ENCODE measurements at places on chromosomes 5 and 9.

- DNase-seq, result peak; percentile 71
These were observed 3.3 kb upstream of the TMEM141 start for GRCh38 chr9:136787690-136788400.

GRCh38 chr5:132321109-132321721 lies 27.0 kb downstream of the SLC22A4 start:
- DNase-seq, result no peak

- no peak for DNase-seq
These were observed 50.2 kb upstream of the ZFAND5 start for GRCh38 chr9:72415163-72415562.

DNA sequence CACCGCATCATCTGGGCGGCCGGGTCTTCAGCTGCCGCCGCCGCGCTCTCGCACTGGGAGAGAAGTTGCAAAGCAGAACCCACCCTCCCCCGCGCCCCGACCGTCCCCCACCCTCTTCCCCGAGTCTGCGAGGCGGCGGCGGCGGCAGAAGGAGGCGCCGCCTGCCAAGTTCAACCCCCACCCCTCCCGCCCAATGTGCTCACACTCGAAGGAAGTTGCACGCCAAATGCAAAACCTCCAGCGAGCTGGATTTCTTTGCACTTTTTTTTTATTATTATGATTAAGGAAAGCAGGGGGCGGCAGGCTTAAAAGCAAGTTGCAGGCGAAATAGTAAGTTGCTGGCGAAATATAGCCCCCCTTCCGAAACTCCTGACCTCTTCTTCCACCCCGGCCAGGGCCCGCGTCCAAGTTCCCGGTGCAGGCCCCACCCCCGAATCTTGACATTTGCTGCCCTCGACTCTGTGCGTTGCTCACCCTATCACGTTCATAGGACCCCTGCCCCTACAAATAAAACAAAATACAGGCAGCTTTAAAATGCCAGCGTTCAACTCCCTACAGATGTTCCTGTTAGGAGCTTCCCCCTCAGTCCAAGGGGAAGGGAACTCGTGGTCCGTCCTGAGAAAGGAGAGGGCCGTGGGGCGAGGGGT lies 1.1 kb upstream of the NR3C1 start:
- peak; percentile 90 for DNase-seq

GRCh38 chr5:76082772-76083554 lies at the start of gene SV2C:
SV2C (plus strand) TSS chr5:76083383; CDS start chr5:76131751, 48,368 bp downstream.
- peak; percentile 26 for DNase-seq

DNA sequence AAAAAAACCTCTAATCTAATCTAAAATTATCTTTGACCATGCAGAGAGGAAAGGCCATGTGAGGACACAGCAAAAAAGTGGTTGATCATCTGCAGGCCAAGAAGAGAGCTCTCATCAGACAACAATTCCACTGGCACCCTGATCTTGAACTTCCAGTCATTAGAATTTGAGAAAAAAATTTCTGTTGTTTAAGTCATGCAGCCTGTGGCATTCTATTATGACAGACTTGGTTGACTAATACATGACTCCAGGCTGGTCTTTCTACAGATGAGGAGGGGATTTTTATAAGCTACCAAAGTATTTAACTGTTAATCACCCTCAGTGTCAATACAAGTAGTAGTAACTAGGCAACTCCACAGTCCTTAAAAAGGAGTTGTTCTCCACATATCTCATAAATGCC lies 358.5 kb upstream of the RGMB start:
- no peak for DNase-seq

DNA sequence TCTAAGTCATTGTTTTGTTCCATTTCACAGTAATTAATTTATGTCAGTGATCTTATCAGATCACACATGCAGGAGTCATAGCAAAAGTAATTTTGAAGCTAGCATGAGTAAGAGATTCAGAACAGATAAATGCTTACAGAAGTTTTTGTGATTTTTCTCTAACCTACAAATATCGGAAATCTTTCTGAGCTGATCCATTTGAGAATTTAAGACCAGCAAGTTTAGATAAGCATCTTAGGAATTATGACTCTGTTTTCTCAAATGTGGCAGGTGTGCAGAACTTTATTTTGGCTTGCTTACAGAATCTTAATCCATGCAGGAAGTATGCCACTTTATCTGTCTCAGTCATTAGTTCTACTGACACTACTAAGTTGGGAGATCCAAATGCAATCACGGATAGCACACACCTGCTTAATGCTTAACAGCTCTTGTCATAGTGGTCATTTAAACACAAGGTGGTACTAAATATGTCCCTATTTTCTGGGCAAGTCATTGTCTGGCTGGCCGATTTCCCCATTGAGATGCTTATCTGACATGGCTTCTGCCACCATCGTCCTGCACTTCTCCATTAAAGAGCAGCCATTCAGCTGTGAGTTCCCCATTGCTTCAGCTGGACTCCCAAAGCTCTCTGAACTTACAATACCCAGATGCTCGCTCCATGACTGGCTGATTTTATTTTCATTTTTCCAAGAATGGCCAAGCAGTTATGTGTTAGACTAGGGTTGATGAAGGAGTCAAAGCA lies 305.4 kb upstream of the NUDT12 start:
- no peak for DNase-seq

- DNase-seq, result no peak
These were observed 3.4 kb upstream of the EHMT1 start for GRCh38 chr9:137615387-137615871.

GRCh38 chr5:33631786-33632185 lies 191.0 kb downstream of the TARS1 start:
- no peak for DNase-seq

- DNase-seq, result no peak
These were observed 235.5 kb downstream of the ARHGEF28 start for GRCh38 chr5:73861313-73861988.

- DNase-seq, result no peak
These were observed 134.6 kb upstream of the TUT7 start for GRCh38 chr9:86488794-86489193.

- no peak for DNase-seq
These were observed 138.3 kb downstream of the TMEM161B start for GRCh38 chr5:88130211-88130815.

- DNase-seq, result no peak
These were observed 85.7 kb downstream of the LMX1B start for GRCh38 chr9:126699401-126699881.

GRCh38 chr5:16737209-16737608 lies 120.4 kb upstream of the RETREG1 start:
- DNase-seq, result no peak

- no peak for DNase-seq
These were observed 26.3 kb upstream of the PTPDC1 start for GRCh38 chr9:94057918-94058317.

DNA sequence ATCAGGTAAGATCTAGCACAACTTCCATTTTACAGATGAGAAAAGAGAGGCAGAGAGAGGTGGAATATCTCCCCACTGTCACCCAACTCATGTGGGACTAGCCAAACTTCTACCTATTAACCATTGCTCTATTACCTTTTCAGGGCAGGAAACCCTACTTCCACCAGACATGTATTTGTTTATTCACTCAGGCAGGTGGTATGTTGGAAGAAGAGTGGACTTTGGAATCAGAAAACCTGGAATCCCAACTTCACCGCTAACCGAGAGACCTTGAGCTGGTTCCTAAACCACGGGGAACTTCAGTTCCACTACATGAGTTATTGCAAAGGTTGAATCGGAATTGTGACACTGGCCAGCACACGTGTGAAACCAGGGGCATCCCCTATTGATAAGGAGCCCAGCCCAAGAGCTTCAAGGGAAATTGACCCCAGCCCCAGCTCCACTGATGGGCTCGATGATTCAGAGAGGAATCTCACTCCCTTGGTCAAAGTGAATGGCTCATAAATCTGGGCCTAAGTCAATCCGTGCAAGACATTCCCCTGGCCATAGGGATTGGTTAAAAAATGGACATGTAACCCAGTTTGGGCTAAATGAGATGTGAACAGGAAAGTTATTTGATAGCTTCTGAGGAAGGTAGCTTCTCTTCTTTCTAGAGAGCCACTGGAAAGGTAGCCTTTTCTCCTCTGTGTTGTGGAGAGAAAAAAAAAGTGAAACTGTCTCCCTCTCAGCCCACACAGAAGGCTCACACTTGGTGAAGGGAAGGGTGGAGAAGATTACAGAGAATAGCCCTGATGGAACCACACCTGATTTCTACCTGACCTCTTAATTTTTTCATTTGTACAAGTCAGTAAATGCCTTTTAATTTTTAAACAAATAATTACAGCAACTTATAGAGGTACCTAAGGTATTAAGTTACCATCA lies 5.5 kb upstream of the GLIS3 start:
- no peak for DNase-seq

- no peak for DNase-seq
These were observed 7.8 kb downstream of the CCT5 start for GRCh38 chr5:10257870-10258269.

- no peak for DNase-seq
These were observed 29.7 kb upstream of the AKNA start for GRCh38 chr9:114417511-114417910.

- DNase-seq, result no peak
These were observed 33.5 kb upstream of the CRB2 start for GRCh38 chr9:123322273-123323195.

GRCh38 chr9:111955048-111955447 lies 58.4 kb downstream of the UGCG start:
- DNase-seq, result no peak

- DNase-seq, result no peak
These were observed 19.5 kb downstream of the CXXC5 start for GRCh38 chr5:139667730-139668063.

DNA sequence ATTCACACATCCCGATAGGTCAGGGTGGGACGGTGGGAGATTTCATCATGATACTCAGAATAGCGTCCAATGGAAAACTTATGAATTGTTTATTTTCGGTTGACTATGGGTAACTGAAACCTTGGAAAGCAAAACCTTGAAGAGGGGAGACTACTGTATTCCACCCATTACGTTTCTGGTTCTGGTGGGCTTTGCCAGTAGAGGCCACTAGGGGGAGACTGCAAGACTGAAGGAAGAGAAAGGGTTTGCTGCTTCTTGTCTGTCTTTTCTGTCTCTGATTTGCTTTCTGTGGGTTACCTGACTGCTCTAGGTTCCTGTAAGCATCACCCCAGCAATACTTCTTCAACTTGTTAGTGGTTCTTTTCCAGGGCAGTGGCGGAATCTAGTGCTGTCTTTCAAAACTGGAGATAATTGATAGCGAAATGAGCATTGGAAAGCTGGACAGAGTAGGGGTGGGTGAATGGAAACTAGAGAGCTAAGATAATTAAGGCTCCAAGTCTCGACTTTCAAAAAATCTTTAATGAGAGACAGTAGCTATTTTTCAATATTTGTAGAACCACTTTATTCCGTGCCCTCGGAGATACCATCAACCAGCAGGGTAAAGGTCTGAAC lies 27.0 kb downstream of the GRIN3A start:
- DNase-seq, result no peak

DNA sequence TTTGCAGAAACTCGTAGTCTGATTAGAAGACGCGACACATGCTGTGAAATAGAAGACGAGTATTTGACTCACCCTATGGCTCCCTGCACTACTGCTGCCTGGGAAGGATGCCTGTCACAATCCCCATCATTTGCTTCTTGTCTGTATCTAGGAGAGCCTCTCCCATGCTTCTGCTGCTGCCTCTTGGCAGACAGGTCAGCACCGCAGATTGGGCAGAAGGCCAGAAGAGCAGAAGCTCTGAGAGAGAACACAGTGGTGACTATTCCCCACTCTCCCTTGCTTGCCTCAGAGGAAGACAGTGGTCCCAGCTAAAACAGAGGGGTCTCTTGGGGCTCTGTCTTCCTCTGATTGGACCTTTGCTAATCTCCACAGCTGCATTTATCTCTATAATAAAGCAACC lies 84.0 kb upstream of the SMIM32 start:
- no peak for DNase-seq

DNA sequence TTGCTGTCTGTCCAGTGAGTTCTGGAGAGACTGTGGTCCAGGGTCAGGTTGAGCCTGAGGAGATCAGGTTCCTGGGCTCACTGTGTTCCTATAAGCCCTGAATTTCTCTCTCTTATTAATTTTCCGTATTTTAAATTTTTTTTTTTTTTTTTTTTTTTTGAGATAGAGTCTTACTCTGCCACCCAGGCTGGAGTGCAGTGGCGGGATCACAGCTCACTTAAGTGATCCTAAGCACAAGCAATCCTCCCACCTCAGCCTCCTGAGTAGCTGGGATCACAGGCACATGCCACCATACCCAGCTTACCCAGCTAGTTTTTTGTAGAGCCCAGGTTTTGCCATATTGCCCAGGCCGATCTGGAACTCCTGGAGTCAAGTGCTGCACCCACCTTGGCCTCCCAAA lies 22.5 kb downstream of the NDST1 start:
- DNase-seq, result no peak

DNA sequence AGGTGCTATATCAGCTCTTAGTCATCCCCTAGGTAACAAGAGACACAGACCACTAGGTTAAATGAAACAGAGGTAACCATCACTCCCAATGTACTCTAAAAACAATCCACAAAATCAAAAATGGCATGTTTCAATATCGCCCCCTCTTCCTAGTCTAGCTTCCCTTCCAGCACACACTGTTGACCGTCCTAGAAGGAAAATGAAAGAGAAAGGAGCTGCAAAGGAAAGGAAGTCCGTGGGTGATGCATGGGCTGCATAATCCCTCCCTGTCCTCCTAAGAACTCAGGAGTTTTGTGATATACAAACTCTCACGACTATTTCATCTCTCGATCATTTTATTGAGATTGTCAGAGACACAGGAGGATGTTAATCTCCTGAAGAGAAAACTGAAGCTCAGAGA lies 101.6 kb downstream of the RFK start:
- no peak for DNase-seq

GRCh38 chr9:115674091-115674490 lies 479.5 kb upstream of the PAPPA start:
- DNase-seq, result no peak

GRCh38 chr9:86079865-86080469 lies 19.4 kb downstream of the GOLM1 start:
- DNase-seq, result no peak

- no peak for DNase-seq
These were observed 291.8 kb downstream of the SLIT3 start for GRCh38 chr5:169009123-169009522.

GRCh38 chr9:37919246-37919955 lies 15.5 kb upstream of the SLC25A51 start:
- no peak for DNase-seq

DNA sequence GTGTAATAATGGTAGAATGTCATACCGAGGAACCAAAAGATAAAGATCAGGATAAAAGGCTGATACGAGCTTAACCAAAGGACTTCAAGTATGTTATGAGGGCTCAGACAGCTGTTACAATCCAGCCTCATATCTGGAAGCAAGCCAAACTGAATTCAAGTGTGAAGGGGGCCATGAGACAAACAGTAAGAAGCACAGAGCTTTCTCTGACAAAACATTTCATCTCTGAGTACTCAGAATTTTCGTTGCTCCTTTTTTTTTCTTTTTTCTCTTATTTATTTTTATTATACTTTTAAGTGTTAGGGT lies 52.9 kb upstream of the CD180 start:
- no peak for DNase-seq
